ENCODE measurements at places on chromosomes 13 and 19.

DNA sequence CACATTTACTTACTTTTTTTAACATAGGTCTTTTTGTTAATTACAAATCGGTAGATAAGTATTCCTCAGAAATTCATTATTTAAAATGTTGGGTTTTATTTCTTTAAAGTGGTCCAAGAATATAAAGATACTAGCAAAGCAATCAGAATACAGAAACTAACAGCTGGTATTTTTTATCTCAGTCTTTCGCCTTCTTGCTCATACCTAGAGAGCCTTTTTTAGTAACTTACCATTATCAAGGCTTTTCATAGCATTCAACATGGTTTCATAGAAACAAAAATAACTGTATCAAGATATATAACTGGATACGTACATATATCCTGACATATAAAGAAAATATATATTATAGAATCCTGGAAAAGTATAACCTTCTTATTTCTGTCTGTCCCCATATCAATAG lies 227.8 kb upstream of the MIR17HG start:
- no peak for DNase-seq

GRCh38 chr19:42349378-42350107 lies 24.1 kb downstream of the MEGF8 start:
- no peak for DNase-seq

GRCh38 chr19:12564016-12564664 lies 12.9 kb upstream of the ZNF564 start:
- peak; percentile 92 for DNase-seq

DNA sequence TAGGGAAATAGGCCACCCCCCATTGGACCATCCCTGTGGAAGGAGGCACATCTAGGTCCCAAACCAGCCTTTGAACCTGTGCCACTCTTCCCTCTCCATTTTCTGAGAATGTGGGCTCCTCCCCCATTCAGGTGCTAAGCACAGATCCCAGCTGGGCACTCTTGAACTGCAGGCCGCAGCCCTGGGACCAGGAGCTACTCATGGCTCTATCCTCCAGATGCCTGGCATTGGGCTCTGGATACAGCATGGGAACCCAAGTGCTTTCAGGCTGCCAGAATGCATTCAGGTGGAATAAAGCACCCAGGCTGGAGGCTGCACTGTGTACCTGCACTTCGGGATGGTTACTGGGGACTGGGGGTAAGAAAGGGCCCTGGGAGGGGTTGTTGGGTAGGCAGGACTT lies 1372.3 kb upstream of the SPRY2 start:
- no peak for DNase-seq

DNA sequence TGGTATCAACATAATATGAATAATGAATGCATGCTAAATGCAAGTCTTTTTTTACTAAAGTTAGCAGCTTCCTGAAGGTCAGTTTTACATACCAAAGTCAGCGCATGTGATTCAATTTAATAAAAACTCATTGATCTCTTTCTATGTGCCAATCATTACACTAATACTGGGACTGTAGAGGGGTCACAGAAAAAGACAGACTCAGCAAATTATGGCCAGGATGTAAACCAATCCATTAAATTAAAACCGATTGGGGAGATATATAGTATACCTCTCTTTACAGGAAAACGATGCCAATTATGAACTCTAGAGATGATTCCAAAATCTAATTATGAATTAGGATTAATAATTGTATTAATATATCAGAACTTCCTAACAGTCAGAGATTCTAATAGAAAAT lies 624.4 kb upstream of the PCDH20 start:
- no peak for DNase-seq

GRCh38 chr13:112657850-112658445 lies 31.9 kb upstream of the ATP11A start:
- no peak for DNase-seq

DNA sequence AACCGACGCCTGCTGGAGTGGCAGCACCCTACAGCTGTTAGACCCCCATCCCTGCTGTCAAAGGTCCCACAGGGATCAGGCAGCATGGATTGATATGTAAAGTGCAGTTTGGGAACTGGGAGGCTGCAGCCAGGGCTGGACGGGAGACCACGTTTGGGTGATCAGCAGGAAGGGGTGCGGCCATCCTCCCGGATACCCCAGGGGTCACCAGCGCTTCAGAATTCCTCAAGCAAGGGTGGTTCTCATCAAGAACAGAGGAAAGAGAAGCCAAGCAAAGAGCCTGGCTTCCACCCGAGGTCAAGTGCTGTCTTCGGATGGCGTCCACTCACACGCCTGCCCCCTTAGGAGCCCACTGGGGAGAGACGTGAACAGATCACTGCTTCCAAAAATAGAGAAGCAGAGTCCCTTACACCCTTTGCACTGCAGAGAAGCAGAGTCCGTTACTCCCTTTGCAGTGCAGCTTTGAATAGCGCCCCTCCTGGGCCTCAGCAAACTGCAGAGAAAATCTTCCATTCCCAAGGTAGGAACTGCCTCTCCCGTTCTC lies 35.5 kb downstream of the DHRS12 start:
- DNase-seq: no peak

GRCh38 chr19:16022681-16023080 lies 53.6 kb upstream of the TPM4 start:
- no peak for DNase-seq

- no peak for DNase-seq
Measured at GRCh38 chr13:45765464-45765863, 63.3 kb downstream of the CBY2 start.

- no peak for DNase-seq
Measured at GRCh38 chr13:25923217-25924085, 128.4 kb downstream of the SHISA2 start.

- no peak for DNase-seq
Measured at GRCh38 chr13:25886438-25887214, 165.2 kb downstream of the SHISA2 start.

DNA sequence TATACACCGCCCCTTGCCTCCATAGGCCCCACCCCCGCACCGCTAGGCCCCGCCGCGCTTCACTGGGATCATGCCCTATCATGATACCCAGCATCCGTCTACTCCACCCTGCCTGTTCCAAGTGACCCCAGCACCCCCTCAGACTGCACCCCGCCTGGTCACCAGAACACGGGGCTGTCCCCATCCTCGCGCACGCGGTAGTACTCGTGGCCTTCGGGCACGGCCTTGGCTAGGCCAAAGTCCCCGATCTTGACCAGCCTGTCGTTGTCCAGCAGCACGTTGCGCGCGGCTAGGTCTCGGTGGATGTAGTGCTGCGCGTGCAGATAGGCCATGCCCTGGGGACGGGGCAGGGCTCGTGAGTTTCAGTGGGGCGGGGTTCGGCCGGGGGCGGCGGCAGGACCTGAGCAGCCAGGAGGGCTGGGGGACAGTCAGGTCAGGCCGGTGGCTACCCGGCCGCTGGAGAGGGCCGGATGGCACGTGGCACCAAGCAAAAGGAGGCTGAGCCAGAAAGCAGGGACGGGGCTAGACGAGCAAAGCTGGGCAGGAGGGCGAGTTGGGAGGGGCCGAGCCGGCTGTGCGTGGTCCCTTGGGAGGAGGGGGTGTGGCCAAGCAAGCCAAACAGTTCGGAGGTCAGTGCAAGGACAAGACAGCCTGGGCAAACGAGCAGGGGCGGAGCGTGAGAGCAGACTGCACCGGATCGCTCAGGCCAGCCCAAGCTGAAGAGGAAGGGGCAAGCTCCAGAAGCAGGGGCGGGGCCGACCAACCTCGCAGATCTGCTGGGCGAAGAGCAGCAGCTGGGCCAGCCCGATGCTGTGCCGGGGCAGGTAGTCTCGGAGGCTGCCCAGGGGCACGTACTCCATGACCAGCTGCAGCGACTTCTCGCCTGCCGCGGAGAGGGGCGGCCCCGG lies 13.6 kb upstream of the ICAM3 start:
- DNase-seq: no peak

DNA sequence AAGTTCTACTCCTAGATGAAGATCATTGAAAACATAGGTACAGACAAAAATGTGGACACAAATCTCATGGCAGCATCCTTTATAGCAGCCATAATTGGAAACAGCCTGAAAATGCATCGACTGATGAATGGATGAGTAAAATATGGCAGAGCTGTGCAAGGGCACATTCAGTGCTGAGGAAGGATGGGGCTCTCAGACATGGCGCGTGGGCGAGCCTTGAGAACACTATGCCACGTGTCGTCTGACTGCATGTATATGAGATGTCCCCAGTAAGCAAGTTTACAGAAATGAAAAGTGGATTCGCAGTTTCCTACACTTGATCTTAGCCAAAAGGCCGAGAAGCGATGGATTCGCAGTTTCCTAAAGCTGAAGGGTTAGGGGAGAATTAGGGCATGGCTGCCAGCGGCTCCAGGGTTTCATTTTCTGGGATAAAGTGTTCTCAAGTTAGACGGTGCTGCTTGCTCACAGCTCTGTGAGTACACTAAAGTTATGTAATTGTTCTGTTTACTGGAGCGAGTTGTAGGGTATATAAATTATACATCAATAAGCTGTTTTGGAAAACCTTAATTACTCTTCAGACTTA lies 78.0 kb downstream of the RAB20 start:
- no peak for DNase-seq

- DNase-seq: no peak
Measured at GRCh38 chr13:22883262-22883840, 297.4 kb upstream of the SGCG start.

- no peak for DNase-seq
Measured at GRCh38 chr19:43469160-43469480, 3.7 kb upstream of the LYPD3 start.

DNA sequence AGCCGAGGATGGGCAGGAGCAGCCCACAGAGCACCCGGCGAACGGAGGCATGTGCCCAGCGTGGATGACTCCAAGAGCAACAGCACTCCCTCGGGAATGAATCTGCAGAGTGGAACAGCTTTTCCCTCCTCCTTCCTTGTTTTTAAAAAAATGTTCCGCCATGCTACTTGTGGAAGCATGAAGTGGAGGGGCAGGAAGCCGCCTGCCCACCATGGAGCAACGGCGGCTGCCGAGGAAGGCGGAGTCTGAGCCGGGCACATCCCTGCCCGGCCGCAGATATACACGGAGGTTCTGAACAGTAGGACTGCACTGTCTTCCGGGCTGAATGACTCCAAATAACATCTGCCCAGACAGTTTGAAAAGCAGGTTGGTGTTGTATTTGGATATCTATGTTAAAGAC lies 65.2 kb downstream of the SOX1 start:
- no peak for DNase-seq

DNA sequence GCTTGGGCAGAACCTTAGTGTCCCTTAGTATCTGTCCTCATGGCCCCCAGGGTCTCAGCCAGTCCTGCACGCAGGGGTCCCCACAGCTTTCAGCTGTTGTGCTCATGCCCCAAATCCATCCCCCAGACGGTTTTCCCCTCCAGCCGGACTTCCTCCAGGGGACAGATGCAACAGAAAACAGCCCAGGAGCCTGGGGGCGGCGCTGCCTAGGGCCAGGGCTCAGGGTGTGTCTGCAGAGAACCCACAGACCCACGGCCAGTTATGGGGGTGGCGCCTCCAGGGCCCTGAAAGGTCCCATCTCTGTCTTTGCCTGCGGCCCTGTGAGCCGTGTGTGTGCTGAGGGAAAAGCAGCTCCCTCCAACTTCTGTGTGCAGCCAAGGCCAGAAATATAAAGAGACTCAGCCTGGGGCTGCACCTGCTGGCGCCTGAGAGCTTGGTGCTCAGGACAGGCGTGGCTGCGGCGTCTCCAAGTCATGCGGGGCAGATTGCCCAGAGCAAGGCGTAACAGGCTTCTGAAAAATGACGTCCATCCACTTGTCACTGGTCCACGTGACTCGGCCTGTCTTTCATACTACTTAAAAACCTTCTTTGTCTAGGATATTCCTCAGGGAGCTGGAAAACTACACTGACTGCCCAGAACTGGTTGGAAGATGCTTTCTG lies 22.1 kb upstream of the F7 start:
- DNase-seq: no peak

- peak; percentile 81 for DNase-seq
Measured at GRCh38 chr19:53537521-53538377, at the start of gene ZNF331. Gene ZNF331, plus strand, starts transcription at chr19:53538145. Its CDS starts 31,232 bp downstream, at chr19:53569377.

- no peak for DNase-seq
Measured at GRCh38 chr13:74203576-74203975, 69.4 kb upstream of the KLF12 start.

DNA sequence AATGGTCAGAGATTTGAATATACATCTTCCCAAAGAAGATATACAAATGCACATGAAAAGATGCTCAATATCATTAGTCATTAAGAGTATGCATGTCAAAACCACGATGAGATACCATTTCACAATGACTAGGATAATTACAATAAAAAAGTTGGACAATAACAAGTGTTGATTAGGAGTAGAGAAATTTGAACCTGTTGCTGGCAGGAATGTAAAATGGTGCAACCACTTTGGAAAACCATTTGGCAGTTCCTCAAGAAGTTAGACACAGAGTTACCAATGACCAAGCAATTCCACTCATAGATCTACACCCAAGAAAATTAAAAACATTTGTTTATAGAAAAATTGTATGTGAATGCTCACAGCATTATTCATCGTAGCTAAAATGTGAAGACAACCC lies 33.2 kb upstream of the STARD13 start:
- DNase-seq: no peak

- no peak for DNase-seq
Measured at GRCh38 chr19:15897026-15897737, 692 bp downstream of the CYP4F2 start.

GRCh38 chr19:18170714-18171255 lies 2.8 kb upstream of the IFI30 start:
- no peak for DNase-seq

GRCh38 chr19:3041761-3042620 lies 12.9 kb upstream of the TLE2 start:
- no peak for DNase-seq

GRCh38 chr19:13269348-13269747 lies 119.1 kb downstream of the IER2 start:
- no peak for DNase-seq

DNA sequence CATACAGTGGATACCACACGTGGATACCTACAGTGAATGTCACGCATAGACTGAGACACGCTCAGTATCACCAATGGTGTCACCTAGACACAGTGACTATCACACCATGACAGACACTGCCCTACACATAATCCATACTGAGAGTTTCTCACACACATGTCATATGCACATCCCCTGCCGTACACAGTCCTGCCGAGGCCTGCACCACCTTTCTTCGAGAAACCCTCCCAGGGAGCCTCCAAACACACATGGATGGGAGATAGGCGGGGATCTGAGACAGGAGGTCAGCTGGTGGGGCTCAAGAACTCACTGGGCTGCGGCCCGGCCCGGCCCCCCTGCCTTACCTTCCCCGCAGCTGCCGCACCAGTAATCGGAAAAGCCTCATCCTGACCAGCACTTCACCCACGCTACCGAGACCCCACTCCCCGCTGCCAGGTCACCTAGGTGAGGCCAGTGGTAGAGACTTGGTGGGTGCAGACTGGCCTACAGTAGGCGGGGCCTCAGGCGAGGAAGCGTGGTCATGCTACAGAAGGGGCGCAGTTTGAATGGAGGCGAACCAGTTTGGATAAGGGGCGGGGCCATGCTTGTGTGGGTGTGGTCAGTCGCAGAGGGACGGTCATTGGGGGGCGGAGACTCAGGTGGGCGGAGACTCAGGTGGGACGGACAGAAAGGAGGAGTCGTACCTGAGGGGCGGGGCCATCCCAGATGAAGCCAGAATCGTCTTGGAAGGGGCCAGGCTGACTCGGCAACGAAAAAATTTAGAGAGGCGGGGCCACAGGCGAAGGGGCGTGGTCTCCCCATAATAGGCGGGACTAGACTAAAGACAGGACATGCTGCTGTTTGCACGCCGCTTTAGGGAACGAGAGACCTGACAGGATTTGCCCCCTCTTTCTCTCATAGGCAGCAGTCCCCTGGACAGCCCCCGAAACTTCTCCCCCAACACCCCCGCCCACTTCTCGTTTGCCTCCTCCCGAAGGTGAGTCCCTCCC lies 2.1 kb downstream of the MAST1 start:
- no peak for DNase-seq

- DNase-seq: no peak
Measured at GRCh38 chr13:36817996-36818803, 822 bp upstream of the RFXAP start.

GRCh38 chr13:73304442-73304841 lies 245.6 kb downstream of the KLF5 start:
- no peak for DNase-seq
